Activated CD4-positive, CD25-positive, alpha-beta regulatory T cell (primary cell): ENCODE measurements at places on chromosomes 12 and 14.

GRCh38 chr12:92854344-92854743 lies 74.8 kb downstream of the EEA1 start:
- no peak for DNase-seq

DNA sequence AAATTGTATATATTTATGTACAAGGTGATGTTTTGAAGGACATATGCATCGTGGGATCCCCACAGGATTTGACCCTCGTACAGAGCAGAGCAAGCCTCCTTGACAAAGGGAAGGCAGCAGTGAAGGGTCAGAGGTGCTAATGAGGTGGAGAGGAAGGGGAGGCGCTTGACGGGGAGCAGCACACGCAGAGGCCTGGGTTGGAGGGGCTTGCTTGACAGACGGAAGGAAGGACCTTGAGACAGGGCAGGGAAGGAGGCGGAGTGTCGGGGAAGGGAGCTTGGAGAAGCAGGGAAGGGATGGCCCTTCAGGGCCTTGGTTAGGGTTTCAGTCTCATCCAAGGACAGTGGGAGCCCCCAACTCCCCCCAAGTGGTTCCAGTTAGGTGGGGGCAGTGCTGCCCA lies 52.6 kb downstream of the ZNF664 start:
- no peak for DNase-seq

GRCh38 chr12:73892201-73892600 lies 645.4 kb upstream of the ATXN7L3B start:
- DNase-seq: no peak

DNA sequence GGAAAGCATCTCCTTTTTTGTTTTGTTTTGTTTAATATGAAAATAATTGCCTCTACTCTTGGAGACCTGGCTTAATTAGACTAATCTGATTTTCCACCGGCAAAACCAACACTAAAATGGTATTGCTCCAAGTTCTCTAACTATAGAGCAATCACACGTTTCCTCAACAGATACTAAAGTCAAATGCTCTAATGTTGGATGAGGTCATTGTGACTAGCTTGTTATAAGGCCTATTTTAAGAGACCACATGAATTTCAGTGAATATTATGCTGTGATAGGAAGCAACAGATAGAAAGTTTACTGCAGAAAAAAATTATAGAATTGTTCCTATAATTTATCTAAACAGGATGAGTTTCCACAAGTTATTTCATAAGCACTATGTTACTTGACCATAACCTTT lies 3.3 kb upstream of the CCDC196 start:
- no peak for DNase-seq

DNA sequence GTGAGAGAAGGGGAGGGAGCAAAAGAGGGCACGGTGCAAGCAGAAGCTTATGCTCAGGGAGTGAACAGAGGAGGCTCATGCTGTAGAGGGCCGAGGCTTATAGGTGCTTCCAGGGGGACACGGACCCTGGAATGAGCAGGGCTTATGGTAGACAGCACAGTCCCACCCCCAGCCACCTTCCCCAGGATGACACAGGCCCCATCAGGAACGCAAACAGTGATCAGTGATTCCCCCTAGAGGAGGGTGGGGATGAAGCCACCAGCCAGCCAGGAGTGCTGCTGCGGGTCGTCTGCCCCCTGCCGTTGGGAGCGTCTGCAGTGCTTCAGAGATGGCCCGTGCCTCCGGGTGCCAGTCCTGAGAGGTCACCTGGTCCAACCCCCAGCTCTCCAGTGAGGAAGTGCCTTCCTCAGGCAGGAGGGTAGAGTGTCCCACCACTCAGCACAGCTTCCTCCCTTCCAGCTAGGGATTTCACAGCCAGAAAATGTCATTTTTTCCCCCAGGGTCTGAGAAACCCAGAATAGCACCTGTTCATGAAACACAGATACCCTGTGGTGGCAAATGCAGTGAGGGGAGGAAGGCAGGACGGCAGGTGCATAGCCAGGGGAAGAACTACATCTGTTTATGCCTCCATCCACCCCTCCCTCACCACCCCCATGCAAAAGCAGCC lies 60.7 kb downstream of the SLC6A12 start:
- DNase-seq: no peak

DNA sequence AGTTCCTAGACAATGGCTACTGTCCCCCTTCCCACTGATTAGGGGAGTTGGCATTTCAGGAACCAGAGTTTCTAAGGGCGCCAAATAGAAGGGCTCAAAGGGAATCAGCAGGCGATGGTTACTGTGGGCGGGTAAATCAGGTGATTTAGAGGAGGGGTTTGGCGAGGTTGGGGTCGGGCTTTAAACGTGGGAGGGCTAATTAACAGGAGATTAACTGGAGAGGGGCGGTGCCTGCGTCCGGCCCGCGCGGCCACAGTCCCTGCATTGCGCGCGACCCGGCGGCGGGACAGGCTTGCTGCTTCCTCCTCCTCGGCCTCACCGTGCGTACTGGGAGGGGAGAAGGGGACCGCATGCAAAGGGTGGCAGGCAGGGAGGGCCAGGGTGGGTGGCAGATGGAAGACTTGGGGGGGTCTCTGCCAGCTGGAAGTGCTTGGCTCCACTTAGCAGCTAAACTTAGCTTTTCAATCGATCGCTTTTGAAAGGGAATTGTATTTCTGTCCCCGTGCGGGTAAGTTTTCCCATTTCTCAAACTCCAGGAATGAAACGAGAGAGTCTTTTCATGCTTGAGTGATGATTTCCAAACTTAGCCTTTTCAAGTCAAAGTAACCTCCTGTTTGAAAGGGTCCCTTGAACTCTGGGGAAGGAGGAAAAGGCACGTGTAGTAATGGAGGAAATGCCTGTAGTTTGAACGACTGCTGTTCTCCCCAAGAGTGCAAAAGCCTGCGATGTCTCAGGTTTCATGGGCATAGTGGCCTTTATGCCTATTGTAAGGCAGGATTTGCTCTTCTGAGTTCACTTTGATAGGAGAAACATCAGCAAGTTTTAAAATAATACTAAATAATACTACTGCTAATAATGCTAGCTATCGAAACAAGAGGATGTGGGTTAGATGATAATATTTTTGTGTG lies at the start of gene MGST1:
MGST1 (plus strand) TSS at position 255 of the 908 bp plus-strand sequence. CDS start 6,608 bp downstream, outside the sequence.
- DNase-seq: no peak

DNA sequence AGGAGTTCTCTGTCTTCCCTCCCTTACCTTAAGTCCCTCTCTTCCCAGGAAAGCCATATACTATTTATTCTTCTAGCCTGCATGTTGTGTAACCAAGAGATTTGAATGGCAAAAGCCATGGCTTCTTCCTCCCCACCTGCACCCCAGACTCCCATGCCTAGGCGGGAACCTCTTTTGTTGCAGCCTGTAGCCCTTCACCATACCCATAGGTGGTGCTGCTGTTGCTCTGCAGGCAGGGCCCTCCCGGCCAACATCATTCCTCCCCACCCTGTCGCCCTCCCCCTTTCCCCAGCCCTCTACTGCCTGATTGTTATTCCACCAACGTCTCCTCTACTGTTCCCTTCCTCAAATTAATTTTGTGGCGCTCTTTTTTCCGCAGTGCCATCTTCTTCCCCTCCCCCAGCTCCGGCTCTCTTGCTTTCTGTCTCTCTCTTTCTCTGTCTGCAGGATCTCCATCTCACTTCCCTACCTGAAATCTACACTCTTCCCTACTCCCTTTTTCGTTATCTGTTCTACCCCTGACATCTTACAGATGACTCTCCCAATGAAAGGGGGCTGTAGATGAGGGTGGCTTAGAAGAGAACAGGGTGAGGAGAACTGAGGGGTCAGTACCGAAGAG lies 13.8 kb downstream of the NGDN start:
- no peak for DNase-seq

GRCh38 chr14:53716578-53716977 lies 240.0 kb downstream of the BMP4 start:
- no peak for DNase-seq

GRCh38 chr14:22613106-22613695 lies 15.1 kb downstream of the ABHD4 start:
- DNase-seq: no peak

- DNase-seq: no peak
Observed at GRCh38 chr12:4954621-4955354, 45.1 kb downstream of the KCNA1 start.

- peak; percentile 59 for DNase-seq
Observed at GRCh38 chr14:73713803-73714655, at the start of gene PNMA1. PNMA1 (minus strand) TSS chr14:73714384; CDS start chr14:73713639, 745 bp downstream.

DNA sequence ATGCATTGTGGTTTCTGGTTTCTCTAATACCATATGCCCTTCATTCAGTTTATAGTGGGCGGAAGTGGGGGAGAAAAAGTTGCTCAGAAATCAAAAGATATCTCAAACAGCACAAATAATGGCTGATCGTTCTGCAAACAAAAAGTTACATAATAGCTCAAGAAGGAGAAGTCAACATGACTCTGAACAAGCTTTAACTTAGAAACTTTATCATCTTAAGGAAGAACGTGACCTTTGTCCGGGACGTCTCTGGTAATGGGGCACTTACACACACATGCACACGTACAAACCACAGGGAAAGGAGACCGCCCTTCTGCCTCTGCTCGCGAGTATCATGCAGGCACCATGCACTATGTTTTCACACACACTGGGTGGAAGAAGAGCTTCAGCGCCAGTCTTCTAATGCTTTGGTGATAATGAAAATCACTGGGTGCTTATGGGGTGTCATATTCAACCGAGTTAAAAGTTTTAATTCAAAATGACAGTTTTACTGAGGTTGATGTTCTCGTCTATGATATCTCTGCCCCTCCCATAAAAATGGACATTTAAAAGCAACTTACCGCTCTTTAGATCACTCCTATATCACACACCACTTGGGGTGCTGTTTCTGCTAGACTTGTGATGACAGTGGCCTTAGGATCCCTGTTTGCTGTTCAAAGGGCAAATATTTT lies 4.7 kb downstream of the FOS start:
- DNase-seq: no peak

GRCh38 chr14:99350751-99351150 lies 78.8 kb upstream of the BCL11B start:
- DNase-seq: no peak

DNA sequence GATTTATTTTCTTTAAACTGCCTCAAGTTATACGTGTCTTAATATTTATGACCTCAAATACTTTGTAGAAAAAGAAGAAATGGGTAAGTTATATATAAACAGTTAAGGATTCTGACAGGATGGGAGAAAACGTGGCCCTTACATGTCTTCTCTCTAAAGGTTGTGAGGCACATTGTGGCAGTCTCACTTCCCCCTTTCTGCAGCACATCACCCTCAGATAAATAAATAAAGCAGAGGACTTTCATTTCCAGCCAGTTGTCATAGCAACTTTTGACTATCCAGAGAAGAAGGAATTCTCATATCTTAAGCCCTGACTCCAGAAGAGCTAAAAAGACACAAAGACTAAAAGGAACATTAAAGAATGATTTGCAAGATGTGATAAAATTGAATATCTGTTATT lies 28.8 kb upstream of the CEP83 start:
- DNase-seq: no peak

- DNase-seq: no peak
Observed at GRCh38 chr14:68308726-68309520, 483.9 kb downstream of the ZFP36L1 start.

DNA sequence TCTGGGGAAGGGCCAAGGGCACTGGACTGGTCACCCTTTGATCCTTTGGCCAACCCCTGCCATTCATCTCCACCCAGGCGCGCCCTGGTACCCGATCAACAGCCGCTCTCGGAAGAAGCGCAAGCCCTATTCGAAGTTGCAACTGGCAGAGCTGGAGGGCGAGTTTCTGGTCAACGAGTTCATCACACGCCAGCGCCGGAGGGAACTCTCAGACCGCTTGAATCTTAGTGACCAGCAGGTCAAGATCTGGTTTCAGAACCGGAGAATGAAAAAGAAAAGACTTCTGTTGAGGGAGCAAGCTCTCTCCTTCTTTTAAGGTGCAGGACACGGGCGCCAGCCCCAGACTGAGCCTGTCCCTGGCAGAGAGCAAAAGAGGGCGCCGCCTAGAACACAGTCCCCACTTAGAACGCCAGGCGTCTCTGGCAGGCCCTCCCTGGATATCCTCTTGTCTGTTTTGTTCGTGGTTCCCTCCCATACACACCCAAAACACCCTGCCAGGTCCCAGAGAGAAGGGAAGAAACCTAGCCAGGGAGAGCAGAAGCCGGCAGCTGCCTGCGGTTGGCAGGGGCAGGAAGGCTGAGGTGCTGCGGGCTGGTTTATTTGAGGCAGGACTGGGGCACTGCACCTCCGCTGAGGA lies 1.7 kb downstream of the HOXC12 start:
- no peak for DNase-seq

DNA sequence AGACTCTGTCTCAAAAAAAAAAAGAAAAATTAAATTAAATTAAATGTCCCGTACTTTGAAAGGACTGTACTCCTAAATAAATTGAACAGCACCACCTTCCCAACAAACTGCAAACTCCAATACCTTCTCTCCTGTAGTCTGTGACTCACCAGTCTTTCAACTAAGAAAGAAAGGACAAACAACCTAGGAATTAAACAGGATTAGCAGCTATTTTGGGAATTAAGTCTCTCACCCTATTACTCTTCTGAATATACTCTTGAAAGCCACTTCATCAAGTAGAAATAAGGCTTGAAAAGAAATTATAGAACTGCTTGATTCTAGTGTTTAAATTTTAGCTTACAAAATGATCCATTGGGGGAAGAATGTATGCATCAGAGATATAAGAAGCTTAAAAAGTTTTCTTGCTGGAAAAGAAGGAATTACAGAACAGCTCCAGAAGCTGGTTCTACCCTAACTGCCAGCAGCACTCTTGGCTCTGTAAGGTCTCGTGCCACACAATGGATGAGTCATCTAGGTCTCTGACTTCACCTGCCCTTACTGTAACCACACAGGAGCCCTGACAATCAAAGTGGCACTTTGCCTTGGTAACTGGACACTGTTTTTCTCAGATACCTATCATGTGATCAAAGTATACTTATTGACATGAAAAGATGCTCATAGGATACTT lies 57.0 kb upstream of the CERS5 start:
- DNase-seq: no peak

- no peak for DNase-seq
Observed at GRCh38 chr14:99687284-99688209, 3.4 kb downstream of the CYP46A1 start.

DNA sequence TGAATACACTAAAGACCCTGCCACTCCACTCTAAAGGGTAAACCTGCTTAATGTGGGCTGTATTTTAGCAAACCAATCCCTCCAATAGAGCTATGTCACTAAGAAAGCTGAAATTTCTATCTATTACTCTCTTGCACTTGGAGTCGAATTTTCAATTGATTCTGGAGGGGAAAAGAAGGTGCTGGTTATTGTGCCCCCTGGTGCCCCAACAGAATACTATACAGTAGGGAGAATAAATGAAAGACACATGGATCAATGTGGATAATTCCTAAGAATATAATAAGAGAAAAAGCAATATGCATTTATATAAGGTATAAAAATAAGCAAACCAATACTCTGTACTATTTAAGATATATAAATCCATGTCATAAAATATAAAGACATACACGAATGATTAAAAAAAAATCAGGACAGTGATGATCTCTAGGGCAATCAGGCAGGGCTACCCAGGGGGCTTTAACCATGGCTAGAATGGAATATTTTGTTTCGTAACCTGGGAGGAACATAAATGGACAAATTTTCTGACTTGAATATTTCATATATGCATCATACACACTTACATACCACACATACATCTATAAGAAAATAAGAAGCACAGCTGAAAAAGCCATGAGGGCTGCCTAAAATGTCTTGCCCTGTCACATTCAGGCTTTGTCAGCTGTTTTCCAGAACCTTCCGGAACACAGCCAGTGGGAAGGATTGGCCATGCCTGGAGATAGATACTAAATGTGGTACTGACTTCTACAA lies 54.4 kb downstream of the EFCAB11 start:
- no peak for DNase-seq
